A673 (cell line): ENCODE measurements at places on chromosomes 16 and 17. TPM values are rescaled to one million over a fixed set of nuclear protein-coding genes. Genes with fewer than 3 reads are reported as not detected.

Gene PIK3R6
- 0.13 TPM in 1 of 2 replicates, not detected in the other for total RNA-seq

Gene KCNG4
- total RNA-seq = not detected in 2 replicates

Gene PROCA1
- total RNA-seq = 4.6 and 7.8 TPM in 2 replicates

Gene CCL7
- total RNA-seq = not detected in 2 replicates

Gene USH1G
- total RNA-seq = not detected in 2 replicates

Gene AFMID
- 64.1 and 65.0 TPM in 2 replicates for total RNA-seq

Gene STAT5B
- 11.2 and 14.9 TPM in 2 replicates for total RNA-seq

Gene OR3A3
- total RNA-seq = not detected in 2 replicates

Gene CD19
- total RNA-seq = not detected in 2 replicates

Gene ABCC12
- total RNA-seq = not detected in 2 replicates

Gene LRRC37A2
- 11.2 and 13.1 TPM in 2 replicates for total RNA-seq

Gene TCAP
- 0.54 and 0.79 TPM in 2 replicates for total RNA-seq

Gene JPH3
- 1.4 and 1.9 TPM in 2 replicates for total RNA-seq

Gene SNX20
- total RNA-seq = not detected in 2 replicates

- no peaks in the 10 kb centered on the region for H3K27me3 ChIP-seq
- H3K27ac ChIP-seq = no peak overlapping the region
- no peaks in the 10 kb centered on the region for H3K36me3 ChIP-seq
- no peak overlapping the region for H3K4me3 ChIP-seq
- peak; percentile 51 for DNase-seq
- H3K4me1 ChIP-seq = peaks cover 8% of the 10 kb centered on the region
Measured at GRCh38 chr16:49643429-49644144, 212.3 kb downstream of the ZNF423 start.

GRCh38 chr17:62741290-62741689, 66.8 kb downstream of the MARCHF10 start:
- no peaks in the 10 kb centered on the region for H3K27me3 ChIP-seq
- H3K27ac ChIP-seq = no peak overlapping the region
- DNase-seq = no peak
- H3K36me3 ChIP-seq = no peaks in the 10 kb centered on the region
- H3K4me3 ChIP-seq = no peak overlapping the region

DNA sequence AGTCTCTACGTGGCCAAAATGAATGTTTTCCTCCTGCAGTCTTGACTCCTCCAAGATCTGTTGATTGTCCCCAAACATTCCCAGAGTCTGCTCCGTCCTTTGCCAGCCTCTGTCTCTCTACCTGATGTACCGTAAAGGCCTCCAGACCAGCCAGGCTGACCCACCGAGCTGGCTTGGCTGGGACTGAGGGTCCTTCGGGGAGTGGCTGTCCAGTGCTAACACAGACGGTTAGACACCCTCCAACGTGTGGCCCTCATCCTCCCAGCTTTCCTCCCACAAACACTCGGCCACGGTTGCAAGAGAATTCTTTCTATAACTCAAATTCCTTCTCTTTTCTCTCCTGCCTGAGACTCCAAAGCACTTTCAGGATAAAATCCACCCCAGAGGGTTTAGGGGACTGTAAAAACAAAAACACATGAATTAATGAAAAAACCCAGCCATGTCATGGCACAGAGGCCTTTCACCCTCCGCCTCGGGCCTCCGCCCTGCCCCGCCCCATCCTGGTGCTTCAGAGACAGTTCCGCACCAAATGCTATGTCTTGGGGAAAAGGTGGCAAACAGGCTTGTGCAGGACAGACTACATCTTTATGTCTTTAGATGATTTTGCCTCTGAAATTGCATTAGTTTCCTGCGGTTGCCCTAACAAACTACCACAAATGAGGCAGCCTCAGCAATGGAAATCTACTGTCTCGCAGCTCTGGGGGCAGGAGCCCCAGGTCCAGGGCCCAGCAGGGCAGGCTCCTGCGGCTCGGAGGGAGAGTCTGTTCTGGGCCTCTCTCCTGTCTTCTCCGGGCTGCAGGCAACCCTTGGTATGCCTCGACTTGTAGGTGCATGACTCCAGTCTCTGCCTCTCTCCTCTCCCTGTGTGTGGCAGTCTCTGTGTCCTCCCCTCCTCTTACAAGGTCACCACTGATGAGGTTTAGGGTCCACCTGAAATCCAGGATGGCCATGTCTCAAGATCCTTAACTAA, 72.5 kb upstream of the CBX4 start:
- DNase-seq = no peak
- no peaks in the 10 kb centered on the region for H3K27me3 ChIP-seq

DNA sequence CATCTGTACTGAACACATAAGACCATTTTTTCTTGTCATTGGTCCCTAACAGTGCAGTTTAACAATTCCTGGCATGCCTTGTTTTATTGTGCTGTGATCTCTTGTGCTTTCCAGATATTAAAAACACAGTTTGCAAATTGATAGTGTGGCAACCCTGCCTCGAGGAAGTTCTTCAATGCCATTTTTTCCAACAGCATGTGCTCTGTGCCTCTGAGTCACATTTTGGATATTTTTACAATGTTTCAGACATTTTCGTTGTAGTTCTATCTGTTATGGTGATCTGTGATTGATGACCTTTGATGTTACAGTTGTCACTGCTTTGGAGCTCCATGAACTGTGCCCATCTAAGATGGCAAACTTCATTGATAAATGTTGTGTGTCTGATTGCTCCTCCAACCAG, 66.2 kb downstream of the GOSR1 start:
- DNase-seq = no peak
- H3K27me3 ChIP-seq = no peaks in the 10 kb centered on the region
- no peak overlapping the region for H3K27ac ChIP-seq
- H3K4me1 ChIP-seq = no peaks in the 10 kb centered on the region
- H3K36me3 ChIP-seq = no peaks in the 10 kb centered on the region

DNA sequence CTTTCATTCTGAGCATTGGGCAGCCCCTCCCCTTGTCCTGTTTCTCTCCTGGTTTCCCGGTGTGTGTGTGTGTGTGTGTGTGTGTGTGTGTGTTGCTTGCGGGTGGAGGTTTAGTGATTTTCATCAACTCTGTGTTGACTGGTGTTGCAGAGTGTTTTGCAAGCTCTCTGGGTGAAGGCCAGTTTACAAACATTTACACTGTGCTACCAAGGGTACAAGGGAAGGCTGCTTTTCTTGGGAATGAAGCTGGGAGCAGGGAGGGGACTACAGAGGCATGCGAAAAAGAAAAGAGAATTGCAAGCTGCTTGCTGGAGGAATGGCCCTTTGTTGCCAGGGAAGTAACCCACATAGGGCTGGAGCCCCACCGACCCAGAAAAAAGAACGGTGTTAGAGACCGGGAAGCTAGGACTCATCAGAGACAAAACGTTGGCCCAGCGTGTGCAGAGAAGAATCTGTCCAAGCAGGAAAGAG, 29.6 kb downstream of the HS3ST3B1 start:
- no peak for DNase-seq
- H3K4me3 ChIP-seq = no peak overlapping the region
- no peaks in the 10 kb centered on the region for H3K36me3 ChIP-seq
- H3K4me1 ChIP-seq = no peaks in the 10 kb centered on the region
- no peaks in the 10 kb centered on the region for H3K27me3 ChIP-seq

DNA sequence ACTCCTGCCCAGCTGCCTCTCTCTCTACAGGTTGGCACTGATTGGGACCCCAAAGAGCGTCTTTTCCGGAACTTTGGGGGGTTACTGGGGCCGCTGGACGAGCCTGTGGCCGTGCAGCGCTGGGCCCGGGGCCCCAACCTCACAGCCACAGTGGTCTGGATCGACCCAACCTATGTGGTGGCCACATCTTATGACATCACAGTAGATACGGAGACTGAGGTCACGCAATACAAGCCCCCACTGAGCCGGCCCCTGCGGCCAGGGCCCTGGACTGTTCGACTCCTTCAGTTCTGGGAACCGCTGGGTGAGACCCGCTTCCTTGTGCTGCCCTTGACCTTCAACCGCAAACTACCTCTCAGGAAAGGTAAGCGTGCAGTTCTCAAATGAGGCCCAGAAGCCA, 12.3 kb downstream of the XYLT2 start:
- H3K27me3 ChIP-seq = no peaks in the 10 kb centered on the region
- H3K27ac ChIP-seq = no peak overlapping the region
- no peak overlapping the region for H3K4me3 ChIP-seq
- no peak for DNase-seq
- H3K4me1 ChIP-seq = no peaks in the 10 kb centered on the region

DNA sequence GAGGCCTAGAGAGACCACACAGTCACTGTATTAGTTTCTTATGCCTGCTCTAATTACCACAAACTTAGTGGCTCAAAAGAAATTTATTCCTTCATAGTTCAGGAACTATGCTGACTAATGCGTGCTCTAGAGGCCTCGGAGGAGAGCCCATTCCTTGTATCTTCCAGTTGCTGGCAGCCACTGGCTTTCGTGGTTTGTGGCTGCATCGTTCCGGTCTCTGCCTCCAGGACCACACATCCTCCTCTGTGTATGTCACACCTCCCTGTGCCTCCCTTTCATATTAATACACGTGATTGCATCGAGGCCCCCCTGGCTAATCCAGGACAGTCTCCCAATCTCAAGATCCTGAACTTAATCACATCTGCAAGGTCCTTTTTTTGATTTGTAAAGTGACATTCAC, 16.9 kb upstream of the MYLK3 start:
- H3K27ac ChIP-seq = no peak overlapping the region
- H3K36me3 ChIP-seq = no peaks in the 10 kb centered on the region
- H3K4me3 ChIP-seq = no peak overlapping the region
- no peak for DNase-seq
- H3K27me3 ChIP-seq = no peaks in the 10 kb centered on the region

- H3K36me3 ChIP-seq = no peaks in the 10 kb centered on the region
- no peak overlapping the region for H3K27ac ChIP-seq
- H3K27me3 ChIP-seq = no peaks in the 10 kb centered on the region
- no peaks in the 10 kb centered on the region for H3K4me1 ChIP-seq
- H3K4me3 ChIP-seq = no peak overlapping the region
Measured at GRCh38 chr16:85736921-85737320, 14.0 kb downstream of the C16orf74 start.

- no peak overlapping the region for H3K27ac ChIP-seq
- DNase-seq = peak; percentile 67
- H3K4me3 ChIP-seq = no peak overlapping the region
- peaks cover 3% of the 10 kb centered on the region for H3K4me1 ChIP-seq
- H3K27me3 ChIP-seq = no peaks in the 10 kb centered on the region
Measured at GRCh38 chr16:78704416-78704815, 605.0 kb downstream of the WWOX start.

GRCh38 chr17:56451629-56452028, 141.9 kb upstream of the NOG start:
- no peak overlapping the region for H3K27ac ChIP-seq
- H3K4me3 ChIP-seq = no peak overlapping the region
- H3K4me1 ChIP-seq = no peaks in the 10 kb centered on the region
- H3K27me3 ChIP-seq = peaks cover 62% of the 10 kb centered on the region
- DNase-seq = no peak
- H3K36me3 ChIP-seq = no peaks in the 10 kb centered on the region

- H3K4me3 ChIP-seq = no peak overlapping the region
- H3K27me3 ChIP-seq = no peaks in the 10 kb centered on the region
- H3K4me1 ChIP-seq = peaks cover 17% of the 10 kb centered on the region
- peak; percentile 45 for DNase-seq
- peaks cover 16% of the 10 kb centered on the region for H3K36me3 ChIP-seq
Measured at GRCh38 chr17:76314392-76315227, 6.5 kb upstream of the QRICH2 start.

GRCh38 chr17:80694085-80694991, 149.7 kb downstream of the RPTOR start:
- H3K4me1 ChIP-seq = no peaks in the 10 kb centered on the region
- H3K27me3 ChIP-seq = no peaks in the 10 kb centered on the region
- H3K4me3 ChIP-seq = no peak overlapping the region
- no peaks in the 10 kb centered on the region for H3K36me3 ChIP-seq
- no peak overlapping the region for H3K27ac ChIP-seq

GRCh38 chr17:50257676-50258224, 16.5 kb upstream of the TMEM92 start:
- no peak overlapping the region for H3K27ac ChIP-seq
- H3K4me3 ChIP-seq = no peak overlapping the region
- H3K36me3 ChIP-seq = no peaks in the 10 kb centered on the region
- no peak for DNase-seq
- H3K4me1 ChIP-seq = no peaks in the 10 kb centered on the region

GRCh38 chr16:1487395-1488053, 1.2 kb downstream of the PTX4 start:
- no peak overlapping the region for H3K27ac ChIP-seq
- H3K36me3 ChIP-seq = no peaks in the 10 kb centered on the region
- no peak for DNase-seq
- H3K27me3 ChIP-seq = no peaks in the 10 kb centered on the region

GRCh38 chr16:81740169-81740568, 38.9 kb upstream of the PLCG2 start:
- H3K36me3 ChIP-seq = no peaks in the 10 kb centered on the region
- no peak overlapping the region for H3K27ac ChIP-seq
- H3K27me3 ChIP-seq = no peaks in the 10 kb centered on the region
- DNase-seq = no peak
- H3K4me3 ChIP-seq = no peak overlapping the region

- no peaks in the 10 kb centered on the region for H3K4me1 ChIP-seq
- H3K27me3 ChIP-seq = no peaks in the 10 kb centered on the region
- no peak overlapping the region for H3K4me3 ChIP-seq
Measured at GRCh38 chr17:14873996-14874395, 391.1 kb downstream of the PMP22 start.

DNA sequence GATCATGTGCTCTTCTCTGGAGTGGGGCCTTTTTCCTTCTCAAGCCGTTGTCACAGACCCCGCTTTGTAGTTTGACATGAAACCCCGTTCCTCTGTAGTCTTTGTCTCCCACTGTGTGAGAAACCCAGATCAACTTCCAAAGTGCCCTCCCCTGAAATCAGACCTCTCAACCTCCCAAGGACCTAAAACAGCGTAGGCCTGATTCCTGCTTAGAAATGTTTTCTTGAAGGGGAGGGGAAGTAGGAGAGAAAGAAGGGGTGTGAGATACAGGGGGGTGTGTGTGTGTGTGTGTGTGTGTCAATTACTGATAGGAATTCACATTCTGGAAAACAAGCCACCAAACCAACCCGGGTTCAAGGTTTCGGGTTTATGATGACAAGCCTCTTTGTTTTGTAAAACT, 1.4 kb downstream of the UBE2O start:
- peak overlapping the region; percentile 84 for H3K4me3 ChIP-seq
- no peak for DNase-seq

DNA sequence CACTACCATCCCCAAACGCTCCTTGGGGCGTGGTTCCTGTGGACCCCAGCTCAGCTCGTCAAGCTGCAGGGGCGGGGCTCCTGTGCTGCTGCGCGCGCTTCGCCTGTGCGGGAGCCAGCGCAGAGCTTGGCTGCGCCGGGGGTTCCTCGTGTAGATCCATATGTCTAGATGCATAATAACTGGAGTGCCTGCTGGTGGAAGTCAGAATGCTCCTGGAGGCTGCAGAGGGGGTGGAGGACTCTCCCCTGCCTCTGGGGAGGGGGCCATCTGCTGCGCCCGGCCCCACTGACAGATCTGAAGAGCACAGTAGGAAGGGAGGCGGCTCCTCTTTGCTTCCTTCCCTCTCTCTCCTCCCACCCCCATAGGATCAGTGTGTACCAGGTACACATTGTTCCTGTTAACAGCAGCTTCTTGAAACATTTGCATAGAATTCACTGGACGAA, 4.6 kb downstream of the RASD1 start:
- no peak overlapping the region for H3K4me3 ChIP-seq
- DNase-seq = no peak
- H3K27me3 ChIP-seq = peaks cover 13% of the 10 kb centered on the region
- H3K4me1 ChIP-seq = peaks cover 32% of the 10 kb centered on the region

GRCh38 chr16:77443357-77444146, 8.7 kb upstream of the ADAMTS18 start:
- H3K27me3 ChIP-seq = peaks cover 33% of the 10 kb centered on the region
- no peak overlapping the region for H3K27ac ChIP-seq
- H3K36me3 ChIP-seq = no peaks in the 10 kb centered on the region

- H3K27me3 ChIP-seq = no peaks in the 10 kb centered on the region
- no peaks in the 10 kb centered on the region for H3K36me3 ChIP-seq
- no peak for DNase-seq
Measured at GRCh38 chr17:76630151-76630550, 13.4 kb downstream of the ST6GALNAC1 start.

GRCh38 chr17:5418858-5419355, 555 bp downstream of the NUP88 start:
- peak overlapping the region; percentile 90 for H3K27ac ChIP-seq
- peaks cover 11% of the 10 kb centered on the region for H3K4me1 ChIP-seq
- no peaks in the 10 kb centered on the region for H3K27me3 ChIP-seq
- DNase-seq = peak; percentile 50
